ENCODE measurements at places on chromosomes 12 and 14. TPM values are rescaled to one million over a fixed set of nuclear protein-coding genes. Genes with fewer than 3 reads are reported as not detected.

The GOLT1B gene
- total RNA-seq = 45.2 TPM

The SMCO3 gene
- not detected for total RNA-seq

The AKAP3 gene
- 1.1 TPM for total RNA-seq

The CATSPERB gene
- 5.0 TPM for total RNA-seq

The OS9 gene
- 119 TPM for total RNA-seq

The NPFF gene
- not detected for total RNA-seq

The KRT7 gene
- total RNA-seq = not detected

The KRT2 gene
- total RNA-seq = 1.4 TPM

The PTPRR gene
- not detected for total RNA-seq

The RD3L gene
- not detected for total RNA-seq

The OR4E2 gene
- not detected for total RNA-seq

The CLMN gene
- total RNA-seq = 0.50 TPM

The MYF5 gene
- not detected for total RNA-seq

The MGAT4C gene
- total RNA-seq = not detected

The PLXNC1 gene
- total RNA-seq = 6.0 TPM

The GPR135 gene
- 0.64 TPM for total RNA-seq

The CISTR gene
- not detected for total RNA-seq

The CCDC38 gene
- not detected for total RNA-seq

The HOXC4 gene
- 0.58 TPM for total RNA-seq

The PTPN21 gene
- total RNA-seq = not detected

The RBP5 gene
- not detected for total RNA-seq

The GYS2 gene
- 0.17 TPM for total RNA-seq

The C12orf50 gene
- total RNA-seq = 0.22 TPM

The TSPAN8 gene
- total RNA-seq = not detected

The MGP gene
- 0.42 TPM for total RNA-seq

The EP400 gene
- total RNA-seq = 53.9 TPM

The HOXC9 gene
- total RNA-seq = not detected

The RNASE7 gene
- total RNA-seq = not detected

The HCFC2 gene
- total RNA-seq = 13.9 TPM

The SLC17A8 gene
- not detected for total RNA-seq

The LTBR gene
- not detected for total RNA-seq

The APOF gene
- not detected for total RNA-seq

The SMIM41 gene
- total RNA-seq = 0.22 TPM

The FAM181A gene
- not detected for total RNA-seq

The C12orf54 gene
- total RNA-seq = not detected

The PRR4 gene
- not detected for total RNA-seq

Measured in CD8-positive, alpha-beta T cell (primary cell).